ENCODE measurements at places on chromosomes 2 and 18.

GRCh38 chr2:231512222-231512621 lies 18.0 kb downstream of the NMUR1 start:
- peaks cover 12% of the 10 kb centered on the region for H3K4me1 ChIP-seq
- no peak overlapping the region for H3K27ac ChIP-seq
- no peaks in the 10 kb centered on the region for H3K27me3 ChIP-seq
- no peak for DNase-seq

- no peak overlapping the region for H3K27ac ChIP-seq
- H3K36me3 ChIP-seq = no peaks in the 10 kb centered on the region
- no peaks in the 10 kb centered on the region for H3K27me3 ChIP-seq
- DNase-seq = no peak
Observed at GRCh38 chr2:53442093-53442492, 325.5 kb upstream of the CHAC2 start.

DNA sequence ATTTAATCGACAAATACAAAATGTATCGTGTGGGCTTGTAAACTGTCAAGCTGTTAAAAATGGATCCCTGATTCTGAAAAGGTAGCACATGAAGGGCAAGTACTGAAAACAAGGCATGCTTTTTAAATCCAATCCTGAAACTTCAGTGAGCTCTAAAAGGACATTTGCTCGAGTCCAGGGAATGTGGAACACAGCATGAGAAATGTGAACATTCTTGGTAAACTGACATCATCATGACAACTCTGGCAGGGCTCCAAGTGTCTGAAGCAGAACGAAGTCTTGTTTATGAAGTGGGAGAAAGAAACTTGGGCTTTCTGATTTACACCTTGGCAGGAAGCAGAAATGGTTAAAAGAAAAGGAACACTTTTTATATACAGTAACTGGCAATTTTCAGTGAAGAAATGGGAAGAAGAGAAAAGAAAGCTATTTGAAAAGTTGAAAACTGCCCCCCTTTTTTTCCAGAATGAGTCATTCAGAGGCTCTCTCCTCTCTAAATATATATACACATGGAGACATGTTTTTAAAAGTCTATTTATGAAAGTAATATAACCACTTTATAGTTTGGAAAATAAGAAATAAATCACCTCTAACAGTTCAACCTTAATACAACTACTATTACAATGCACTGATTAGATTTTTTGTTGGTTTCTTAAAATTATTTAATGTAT lies 120.8 kb downstream of the GAREM1 start:
- H3K4me3 ChIP-seq = no peak overlapping the region
- no peak overlapping the region for H3K27ac ChIP-seq
- no peaks in the 10 kb centered on the region for H3K27me3 ChIP-seq
- H3K36me3 ChIP-seq = no peaks in the 10 kb centered on the region
- no peaks in the 10 kb centered on the region for H3K4me1 ChIP-seq
- DNase-seq = no peak

DNA sequence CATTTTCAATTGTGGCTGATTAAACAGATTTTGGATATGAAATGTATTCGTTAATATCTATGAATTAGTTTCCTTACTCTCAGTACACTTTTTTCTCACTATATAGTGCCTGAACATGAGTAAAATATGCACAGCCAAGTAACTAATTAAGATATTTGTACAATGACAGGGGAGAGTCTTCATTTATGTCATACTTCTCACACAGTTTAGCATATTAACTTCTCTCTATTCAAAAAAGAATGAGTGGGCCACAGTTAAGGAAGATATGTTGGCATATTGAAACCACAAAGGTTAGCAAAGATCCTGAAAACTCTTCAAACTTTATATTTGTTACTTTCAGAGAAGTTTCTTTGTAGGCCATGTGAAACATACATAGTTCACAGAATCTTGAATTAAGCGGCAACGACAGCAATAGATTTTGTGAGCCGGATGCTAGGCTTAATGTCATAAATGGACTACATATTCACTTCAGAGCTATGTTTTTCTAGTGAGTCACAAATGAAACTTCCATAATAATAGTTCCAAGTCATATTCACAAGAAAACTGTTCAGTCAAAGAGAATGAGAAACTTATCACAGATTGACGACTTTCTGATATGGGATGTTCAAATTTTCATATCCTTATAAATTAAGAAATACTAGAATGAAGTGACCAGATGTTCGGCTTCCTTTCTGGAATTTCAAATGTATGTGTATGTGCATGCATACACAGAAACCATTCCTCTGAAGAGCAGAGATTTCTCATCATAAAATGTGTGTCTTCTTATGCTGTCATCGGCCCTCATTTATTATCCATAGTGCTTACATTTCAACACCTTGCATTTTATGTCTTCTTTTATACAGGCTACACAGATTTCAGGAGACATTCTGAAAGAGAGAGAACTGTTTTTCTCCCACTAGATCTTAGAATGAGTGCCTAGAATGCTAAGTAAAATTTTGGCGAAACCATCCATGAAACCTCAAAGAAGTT lies 584.0 kb downstream of the SATB2 start:
- no peak overlapping the region for H3K4me3 ChIP-seq
- H3K27me3 ChIP-seq = no peaks in the 10 kb centered on the region
- H3K27ac ChIP-seq = no peak overlapping the region
- no peaks in the 10 kb centered on the region for H3K36me3 ChIP-seq

GRCh38 chr2:204869132-204869823 lies 324.0 kb downstream of the PARD3B start:
- no peaks in the 10 kb centered on the region for H3K4me1 ChIP-seq
- H3K27me3 ChIP-seq = no peaks in the 10 kb centered on the region
- no peak for DNase-seq
- H3K4me3 ChIP-seq = no peak overlapping the region
